ENCODE measurements at places on chromosomes 5 and 9.

DNA sequence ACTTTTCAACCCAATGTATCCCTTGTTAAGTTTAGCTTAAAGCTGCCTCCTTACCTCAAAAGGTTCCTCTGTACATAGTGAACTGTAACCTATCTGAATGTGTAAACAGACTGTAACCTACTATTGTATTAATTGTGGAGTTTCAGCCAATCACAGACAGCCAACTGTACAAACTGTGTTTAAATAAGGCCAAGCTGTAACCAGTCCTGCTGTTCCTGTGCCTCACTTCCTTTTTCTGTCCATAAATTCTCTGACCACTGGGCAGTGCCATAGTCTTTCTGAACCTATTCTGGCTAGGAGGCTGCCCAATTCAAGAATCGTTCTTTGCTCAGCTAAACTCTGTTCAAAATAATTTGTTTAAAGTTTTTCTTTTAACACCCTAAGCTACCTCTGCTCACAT is 74.7 kb upstream of the DAPK1 start:
- DNase-seq: no peak

DNA sequence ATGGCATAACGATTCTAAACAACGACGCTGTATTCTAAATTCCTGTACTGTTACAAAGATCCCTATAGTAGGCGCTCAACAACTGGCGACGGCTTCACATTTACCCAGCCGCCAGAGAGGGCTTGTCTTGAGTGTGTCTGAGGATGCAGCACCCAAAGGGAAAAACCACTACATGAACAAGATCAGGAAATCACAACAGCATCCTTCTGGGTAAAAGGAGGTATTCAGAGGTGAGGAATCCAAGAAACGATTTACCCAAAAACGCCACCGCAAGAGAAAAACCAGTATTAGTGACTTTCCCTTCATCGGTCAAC is 711 bp downstream of the TTC33 start:
- peak; percentile 76 for DNase-seq

DNA sequence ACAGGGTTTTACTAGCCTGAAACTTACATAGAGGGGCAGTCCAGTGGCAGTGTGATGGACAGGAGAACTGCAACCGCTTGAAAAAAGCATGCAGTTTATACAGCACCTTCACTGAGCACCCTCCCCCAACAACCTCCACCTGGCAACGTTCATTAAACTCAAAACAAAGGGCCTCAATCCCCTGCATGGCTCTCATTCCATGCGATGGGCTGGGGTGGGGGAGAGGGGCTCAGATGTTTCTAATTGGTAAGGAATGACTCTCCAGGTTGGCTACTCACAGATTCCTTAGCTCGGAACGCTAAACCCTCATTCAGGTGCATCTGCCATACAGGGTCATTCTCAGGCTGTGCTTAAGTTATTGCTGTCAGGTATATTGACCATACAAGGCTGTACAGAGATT is 80.9 kb upstream of the ITGA1 start:
- no peak for DNase-seq

DNA sequence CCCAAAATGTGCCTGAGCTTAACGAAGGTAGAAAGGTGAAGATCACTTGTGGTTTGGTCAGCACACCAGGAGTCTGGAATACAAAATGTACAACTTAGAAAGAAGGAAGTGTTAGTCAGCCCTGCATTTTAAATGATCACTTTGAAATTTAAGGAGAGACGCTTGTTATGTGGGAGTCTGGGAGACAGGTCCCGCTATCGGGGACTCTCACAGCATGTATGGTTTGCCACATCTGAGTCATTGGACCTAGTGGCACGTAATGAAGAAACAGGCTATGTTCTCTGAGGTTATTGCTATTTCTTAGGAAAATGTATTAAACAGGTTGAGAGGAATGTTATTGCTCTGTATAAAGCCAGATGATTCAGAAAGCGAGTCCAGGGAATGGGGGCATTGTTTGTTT is 2362.5 kb upstream of the WWC1 start:
- DNase-seq: no peak

DNA sequence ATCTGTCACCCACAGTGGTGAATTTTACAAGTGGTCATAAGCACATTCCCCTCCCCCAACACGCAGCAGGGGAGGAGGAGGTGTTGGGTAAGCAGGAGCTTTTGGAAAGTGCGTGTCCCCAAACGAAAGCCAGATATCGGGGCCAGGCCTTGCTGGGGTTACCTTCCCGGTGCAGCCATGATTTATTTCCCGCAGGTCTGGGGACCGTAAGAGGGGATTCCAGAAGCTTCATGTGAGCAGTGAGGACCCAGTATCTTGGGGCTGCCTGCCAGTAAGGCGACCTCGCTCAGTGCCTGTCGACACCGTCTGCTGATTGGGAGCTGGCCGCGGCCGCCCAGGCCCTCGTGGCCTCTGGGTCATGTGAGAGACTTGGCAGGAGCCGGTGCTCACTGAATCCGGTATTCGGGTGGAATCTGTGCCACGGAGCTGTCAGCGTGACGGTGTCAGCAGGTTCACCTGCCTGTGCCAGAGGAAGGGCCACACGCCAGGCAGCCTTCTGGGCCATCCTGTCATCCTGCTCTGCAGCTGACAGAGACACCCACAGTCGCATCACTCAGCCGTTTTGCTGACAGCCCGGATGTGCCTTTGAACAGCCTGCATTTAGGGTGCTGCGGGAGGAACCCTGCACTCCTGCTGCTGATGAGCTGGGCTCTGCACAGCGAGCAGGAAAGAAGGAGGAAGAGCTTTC is 37.3 kb downstream of the SEC61B start:
- no peak for DNase-seq

GRCh38 chr9:22044583-22044982 is 35.5 kb upstream of the CDKN2B start:
- DNase-seq: peak; percentile 87

- DNase-seq: peak; percentile 30
Observed at GRCh38 chr9:102113191-102113590, 374.7 kb upstream of the GRIN3A start.

DNA sequence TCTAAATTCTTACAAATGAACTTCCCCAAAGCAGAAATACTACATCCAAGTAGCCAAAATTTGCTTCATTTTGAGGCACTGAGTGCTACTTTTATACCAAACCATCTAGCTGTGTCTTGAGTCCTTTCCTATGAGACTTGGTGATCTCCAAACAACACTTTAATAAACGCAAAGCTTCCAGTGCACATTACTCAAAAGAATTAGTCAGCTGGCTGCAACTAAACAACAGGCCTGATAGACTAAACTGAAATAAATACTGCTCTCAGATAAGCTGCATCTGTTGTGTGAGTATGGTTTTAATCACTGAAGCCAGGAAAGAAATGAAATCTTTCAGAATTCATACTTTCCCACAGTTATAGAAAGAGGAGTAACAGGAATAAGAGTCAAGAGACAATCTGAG is 80.3 kb downstream of the VCAN start:
- DNase-seq: peak; percentile 33

DNA sequence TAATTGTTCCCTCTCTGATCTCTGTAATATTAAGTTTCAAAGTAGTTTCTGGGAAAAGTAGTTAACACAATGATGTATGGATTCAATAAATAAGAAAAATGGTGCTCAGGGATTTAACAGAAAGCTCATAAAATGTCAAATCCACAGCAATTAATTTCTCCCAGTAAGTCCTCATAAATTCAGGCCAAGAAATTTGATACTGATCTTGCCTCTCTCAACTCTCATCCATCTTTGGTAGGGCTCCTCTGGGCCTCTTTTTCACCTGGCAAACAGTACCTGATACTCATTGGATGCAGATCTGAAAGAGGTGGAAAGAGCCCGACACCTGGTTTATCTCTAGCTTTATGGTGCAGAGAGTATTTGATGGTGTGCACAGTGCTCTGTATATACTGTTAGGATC is 106.1 kb downstream of the STK32A start:
- DNase-seq: no peak

DNA sequence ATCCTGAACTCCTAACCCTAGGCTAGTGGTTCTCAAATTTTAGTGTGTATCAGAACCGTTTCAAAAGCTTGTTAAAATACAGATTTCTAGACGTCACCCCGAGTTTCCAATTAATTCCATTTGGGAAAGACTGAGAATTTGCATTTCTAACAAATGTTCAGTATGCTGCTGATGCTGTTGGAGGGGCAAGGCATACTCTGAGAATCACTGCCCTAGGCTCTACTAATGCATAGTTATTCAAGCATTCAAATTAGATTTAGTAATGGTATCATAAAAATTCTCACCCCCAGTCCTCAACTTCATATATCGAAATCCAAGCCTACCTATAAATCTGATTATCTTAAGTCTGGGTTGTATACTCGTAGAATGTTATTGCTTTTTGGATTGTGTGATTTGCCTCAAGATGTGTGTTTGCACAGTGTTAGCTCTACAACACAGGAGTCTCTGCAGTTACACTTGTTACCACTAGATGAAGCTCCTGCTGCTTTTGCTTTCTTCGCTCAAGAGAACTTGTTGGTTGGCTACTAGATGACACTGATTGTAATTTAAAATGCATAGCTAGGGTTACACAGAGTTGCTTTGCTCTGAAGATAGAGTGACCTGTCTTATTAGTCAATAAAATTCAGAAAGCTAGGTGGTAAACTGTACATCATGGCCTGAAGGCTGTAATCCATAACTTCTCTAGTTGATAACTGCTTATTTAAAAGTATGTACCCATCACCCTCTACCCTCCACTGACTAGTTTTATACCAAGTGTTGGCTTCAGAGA is 7.5 kb upstream of the ERAP2 start:
- DNase-seq: peak; percentile 54

GRCh38 chr5:68456756-68457217 is 241.2 kb downstream of the PIK3R1 start:
- DNase-seq: no peak
